ENCODE measurements at places on chromosomes 16 and 17.

DNA sequence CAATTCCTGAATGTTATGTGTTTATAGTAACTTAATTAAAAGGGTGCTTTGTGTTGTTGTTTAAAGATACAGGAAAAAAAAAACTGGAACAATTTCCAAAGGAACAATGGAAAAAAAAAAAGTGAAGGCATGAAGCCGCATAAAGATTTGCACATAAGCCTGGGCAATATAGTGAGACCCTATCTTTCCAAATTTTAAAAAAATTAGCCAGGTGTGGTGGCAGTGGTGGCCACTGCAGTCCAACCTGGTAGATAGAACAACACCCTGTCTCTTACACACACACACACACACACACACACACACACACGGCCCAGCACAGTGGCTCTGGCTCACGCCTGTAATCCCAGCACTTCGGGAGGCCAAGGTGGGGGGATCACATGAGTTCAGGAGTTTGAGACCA is 21.9 kb downstream of the GJC1 start:
- no peak for DNase-seq

DNA sequence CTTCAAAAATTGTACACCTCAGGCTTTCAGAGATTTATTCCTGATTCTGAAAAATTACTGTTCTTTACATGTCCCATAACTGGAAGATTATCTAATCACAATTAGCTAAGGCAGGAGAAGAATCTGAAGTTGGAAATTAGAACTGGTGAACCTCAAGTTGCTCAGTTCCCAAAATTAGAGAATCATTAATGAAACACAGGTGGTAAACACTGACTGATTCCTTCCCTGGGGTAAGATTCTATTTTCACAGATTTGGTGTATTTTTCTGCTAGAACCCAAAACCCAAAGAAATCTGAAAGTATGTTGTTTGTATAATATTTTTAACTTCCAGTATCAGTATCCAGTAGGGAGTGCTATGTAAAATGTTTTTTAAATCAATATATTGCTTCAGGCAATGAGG is 25.7 kb downstream of the PHKB start:
- DNase-seq = no peak

DNA sequence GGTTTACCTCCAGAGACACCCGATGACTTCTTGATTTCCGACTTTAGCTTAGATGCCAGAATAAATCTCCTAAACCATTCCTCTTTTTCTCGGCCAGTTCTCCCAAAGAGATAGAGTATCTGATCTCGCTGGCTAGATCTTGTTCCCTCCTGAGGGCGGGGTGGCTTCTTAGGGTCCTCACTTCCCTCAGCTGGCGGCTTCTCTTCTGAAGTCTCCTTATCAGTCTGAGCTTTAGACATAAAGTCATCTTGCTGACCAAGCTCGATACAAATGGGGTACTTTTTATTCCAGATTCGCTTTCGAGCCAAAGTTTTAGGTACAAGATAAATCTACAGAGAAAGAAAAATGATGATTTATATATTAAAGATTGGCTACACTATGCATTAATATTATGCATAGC is 63.6 kb upstream of the ERN1 start:
- DNase-seq = no peak

DNA sequence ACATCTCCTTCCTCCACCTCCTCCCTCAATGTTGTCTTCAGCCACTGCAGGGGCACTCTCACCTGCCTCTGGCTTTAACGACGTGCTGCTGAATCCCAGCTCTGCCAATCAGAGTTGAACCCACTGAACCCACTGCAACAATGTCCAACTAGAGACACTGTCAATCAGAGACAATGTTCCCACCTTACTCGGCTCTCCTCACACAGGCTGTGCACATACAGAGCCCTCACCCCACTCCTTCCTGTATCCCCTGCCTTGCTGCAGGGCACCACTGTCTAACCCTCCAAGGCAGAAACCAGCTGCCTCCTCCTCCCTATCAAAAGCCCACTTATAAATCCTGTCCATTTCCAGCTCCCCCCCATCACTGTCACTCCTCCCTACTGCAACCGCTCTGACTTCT is 58.7 kb downstream of the ANKRD11 start:
- no peak for DNase-seq

Data from NCI-H774 (cell line).